ENCODE measurements at places on chromosomes 13 and 19.

GRCh38 chr19:33785795-33786194 lies 10.9 kb upstream of the KCTD15 start:
- DNase-seq: no peak

DNA sequence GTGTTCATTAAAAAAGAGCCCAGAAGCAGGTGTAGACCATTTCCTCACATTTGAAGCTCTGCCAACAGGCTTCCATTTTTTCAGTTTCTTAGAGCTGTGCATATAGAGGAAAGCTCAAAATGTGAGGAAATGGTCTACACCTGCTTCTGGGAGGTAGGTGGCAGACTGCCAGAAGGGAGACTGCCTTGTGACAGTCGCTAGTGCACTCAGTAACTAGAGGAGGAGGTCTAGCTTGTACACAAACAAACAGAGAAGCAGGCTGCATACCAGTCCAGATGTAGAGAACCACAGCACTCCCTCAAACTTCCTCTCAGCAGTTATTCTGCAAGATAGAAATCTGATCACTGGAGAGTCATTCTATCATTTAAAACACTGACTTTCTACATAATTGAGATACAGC lies 800.2 kb downstream of the EFNB2 start:
- DNase-seq: no peak

GRCh38 chr13:106899442-106899841 lies 331.5 kb upstream of the ARGLU1 start:
- no peak for DNase-seq

DNA sequence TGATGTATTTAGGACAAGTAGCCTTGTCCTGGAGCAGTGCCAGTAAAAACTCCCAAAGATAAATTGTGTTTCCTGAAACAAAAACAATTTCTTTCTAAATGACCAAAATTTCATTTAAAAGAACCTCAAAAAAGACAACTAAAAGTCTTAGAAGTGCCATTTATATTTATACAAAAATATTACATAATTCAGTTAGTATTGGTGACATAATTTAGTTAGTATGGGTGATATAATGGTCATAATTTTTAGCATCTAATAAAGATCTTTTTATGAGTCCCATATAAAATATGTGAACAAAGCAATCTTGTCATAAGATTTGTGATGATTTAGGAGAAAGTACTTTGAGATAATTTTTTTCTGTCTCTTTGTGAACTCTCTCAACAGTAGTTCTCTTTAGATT lies 76.0 kb downstream of the ELF1 start:
- no peak for DNase-seq

GRCh38 chr13:95470574-95471366 lies 81.8 kb upstream of the CLDN10 start:
- no peak for DNase-seq

DNA sequence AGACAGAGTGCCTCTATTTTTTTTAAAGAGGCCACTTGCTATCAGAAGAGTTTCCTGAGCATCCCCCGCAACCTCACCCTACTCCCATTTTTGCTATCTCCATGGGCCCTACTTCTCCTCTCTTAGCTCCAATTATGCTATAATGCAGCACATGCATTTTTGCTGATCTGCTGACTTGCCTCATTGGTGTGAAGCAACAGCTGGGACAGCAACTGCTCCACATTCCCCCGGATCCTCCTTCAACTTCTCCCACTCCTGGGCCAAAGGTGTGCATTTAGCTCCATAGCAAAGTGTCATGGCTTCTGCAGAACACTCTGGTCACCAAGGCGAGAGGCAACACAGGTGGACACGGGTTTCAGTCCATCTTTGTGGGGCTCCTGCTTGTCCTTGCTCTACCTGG lies 56.7 kb upstream of the USP29 start:
- no peak for DNase-seq

DNA sequence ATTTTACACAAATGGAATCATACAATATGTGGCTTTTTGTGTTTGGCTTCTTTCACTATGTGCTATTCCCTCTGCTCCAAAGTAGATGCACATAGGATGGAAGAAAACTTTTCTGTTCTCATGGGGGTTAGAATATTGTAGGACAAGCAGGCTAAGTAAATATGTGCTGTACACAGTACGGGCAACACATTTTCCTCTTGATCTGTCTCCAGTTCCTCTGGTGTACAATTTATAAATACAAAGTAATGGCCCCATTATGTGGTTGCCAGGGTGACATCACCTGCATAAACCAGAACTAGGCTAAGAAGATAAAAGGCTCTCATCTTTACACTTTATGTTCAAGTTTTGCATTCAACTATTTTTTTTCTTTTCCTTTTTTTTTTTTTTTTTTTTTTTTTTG lies 41.0 kb upstream of the SOX21 start:
- DNase-seq: no peak

- no peak for DNase-seq
Measured at GRCh38 chr19:2686360-2686759, 16.1 kb downstream of the GNG7 start.

GRCh38 chr13:49371943-49372613 lies 71.8 kb downstream of the CAB39L start:
- DNase-seq: no peak

GRCh38 chr19:36196249-36196648 lies 18.2 kb downstream of the ZNF565 start:
- no peak for DNase-seq

DNA sequence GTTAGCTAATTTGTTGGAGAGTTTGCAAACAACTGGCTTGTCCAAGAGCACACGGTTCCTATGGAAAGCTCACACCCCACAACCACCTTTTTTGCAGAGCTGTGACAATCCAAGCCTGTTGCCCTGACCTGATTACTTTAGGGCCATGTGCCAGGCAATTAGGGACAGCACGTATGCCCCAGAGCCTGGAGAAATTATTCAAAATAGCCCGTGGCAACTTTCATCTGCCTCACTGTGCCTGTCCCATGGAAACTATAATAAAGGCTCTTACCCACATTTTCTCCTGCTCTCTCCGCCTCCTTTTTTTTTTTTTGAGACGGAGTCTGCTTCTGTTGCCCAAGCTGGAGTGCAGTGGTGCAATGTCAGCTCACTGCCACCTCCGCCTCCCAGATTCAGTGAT lies 18.6 kb upstream of the FBN3 start:
- no peak for DNase-seq

DNA sequence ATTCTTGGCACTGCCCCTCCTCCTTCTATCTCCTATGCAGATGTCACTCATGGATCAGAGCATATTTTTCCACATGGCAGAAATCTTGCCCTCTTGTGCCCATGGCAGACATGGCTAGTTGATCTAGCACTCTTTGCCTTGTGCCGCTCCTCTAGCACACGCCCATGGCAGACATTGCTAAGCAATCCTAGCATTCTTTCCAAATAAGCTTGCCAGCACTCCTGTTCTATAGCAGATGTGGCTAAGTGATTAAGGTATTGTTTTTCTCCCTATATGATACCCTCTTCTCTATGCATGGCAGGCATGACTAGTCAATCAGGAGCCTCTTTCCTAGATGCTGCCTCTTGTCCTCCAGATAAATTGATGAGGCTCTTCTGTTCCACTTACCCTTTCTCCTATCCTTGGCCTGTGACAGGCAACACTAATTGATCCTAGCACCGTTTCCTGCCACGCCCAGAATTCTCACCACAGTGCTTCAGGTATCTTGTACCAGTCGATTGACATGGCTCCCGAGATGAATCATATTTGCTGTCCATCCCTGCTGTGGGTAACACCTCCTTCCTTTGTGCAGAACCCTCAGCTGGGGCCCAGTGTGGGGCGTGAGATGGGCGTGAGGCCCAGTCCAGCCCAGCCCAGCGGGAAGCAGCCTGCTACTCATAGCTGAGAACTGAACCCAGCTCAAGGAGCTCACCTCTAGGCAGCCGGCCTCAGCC lies 26.9 kb downstream of the TMED1 start:
- no peak for DNase-seq

DNA sequence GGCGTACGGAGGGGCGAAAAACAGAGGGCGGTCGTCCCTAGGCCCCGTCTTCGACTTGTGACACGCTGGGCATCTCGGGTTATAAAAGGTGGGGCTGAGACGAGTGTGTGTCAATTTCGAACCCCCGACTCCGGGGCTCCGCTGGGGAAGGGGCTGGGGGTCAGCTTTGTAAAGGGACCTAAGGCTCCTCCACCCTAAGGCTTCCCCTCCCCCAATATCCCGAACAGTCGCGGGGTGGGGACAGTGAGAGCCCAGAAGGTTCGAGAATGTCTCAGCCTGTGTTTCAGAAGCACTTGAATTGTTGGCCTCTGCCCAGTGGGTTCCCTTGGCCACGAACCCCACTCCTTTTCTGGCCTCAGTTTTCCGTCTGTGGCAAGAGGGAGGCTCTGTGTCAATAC lies 450 bp downstream of the SELENOW start:
- no peak for DNase-seq

DNA sequence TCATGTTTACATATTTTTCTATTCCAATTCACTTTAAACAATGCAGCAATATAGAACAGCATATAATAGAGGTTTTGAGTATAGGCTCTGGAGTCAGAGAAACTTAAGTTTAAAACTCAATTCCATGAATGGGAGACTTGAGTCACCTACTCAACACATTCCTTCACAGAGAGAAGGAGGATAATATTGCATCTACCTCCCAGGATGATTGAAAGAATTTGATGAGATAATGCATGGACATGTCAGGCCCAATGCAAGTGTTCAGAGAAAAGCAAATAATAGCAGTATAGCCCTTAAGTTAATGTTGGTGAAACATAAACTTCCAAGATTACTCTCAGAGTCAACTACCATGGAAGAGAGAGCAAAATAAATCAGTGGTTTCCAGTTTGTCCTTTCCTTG lies 170.2 kb downstream of the DCLK1 start:
- DNase-seq: no peak

DNA sequence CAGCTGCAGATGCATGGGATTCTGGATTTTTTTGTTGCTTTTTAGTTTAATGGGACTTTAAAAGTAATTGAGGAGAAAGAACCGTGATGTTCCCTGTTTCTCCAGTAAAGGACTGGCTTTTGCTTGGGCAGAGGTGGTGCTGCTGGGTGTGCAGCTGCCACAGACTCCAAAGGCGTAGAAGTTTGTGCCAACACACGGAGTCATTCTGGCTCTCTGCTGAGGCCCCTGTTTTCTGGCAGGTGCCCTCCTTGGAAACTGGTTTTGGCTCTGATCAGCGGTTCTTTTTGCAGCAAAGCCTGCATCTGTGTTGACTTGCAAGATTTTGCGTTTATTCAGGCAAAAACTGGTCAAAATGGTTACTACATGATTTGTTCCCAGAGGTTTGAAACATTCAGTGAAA lies 16.0 kb upstream of the QTRT1 start:
- DNase-seq: no peak

DNA sequence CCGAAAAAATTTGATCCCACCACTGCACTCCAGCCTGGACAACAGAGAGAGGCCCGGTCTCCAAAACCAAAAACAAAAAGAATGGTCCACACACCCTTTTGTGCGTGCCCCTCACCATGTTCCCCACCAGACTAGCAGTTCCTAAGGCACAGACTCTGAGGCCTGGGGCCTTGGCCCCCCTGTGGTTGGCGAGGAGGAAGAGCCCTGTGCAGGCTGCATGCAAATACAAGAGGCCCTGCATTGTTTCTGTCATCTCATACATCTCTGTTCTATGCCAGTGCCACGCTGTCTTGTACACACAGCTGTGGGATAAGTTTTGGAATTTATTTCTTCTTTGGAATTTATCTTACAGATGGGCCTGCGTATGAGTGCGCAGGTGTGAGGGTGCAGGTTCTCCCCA lies 4.7 kb upstream of the YJEFN3 start:
- DNase-seq: no peak

DNA sequence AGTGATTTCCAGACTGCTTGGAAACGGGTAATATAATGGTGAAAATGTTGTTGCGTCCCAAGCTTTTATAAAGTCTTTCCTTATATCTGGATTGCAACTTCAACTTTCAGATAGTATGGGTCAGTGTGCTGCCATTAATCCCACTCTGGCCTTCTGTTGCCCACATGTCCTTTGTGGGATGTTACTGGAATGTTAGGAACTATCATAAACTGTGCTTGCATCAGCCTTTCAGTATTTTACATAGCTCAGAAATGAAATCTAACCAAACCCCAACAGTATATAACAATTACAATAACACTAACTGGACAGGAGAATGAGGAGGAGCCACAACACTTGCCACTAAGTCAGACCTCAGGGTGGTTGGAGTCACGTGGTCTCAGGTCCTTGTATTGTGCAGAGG lies 78.9 kb downstream of the LNX2 start:
- DNase-seq: no peak

DNA sequence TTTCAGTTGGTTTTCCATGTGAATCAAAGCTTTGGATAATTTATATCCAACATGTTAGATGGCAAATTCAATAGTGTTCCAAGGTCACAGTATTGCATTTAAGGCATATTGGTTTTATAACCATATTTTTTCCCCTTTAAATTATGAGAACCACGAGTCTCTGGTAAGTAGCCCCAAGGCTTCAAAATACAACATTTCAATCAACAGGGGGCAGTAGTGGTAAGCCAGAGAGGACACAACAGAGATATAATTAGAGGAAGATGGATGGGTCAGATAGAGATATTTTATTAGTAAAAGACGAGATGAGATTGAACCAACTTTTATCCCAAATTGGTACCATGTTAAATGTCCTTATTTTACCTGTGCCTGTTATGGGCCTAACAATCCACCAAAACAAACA lies 53.1 kb downstream of the KL start:
- no peak for DNase-seq

- no peak for DNase-seq
Measured at GRCh38 chr13:101706651-101707050, 254.2 kb downstream of the ITGBL1 start.

DNA sequence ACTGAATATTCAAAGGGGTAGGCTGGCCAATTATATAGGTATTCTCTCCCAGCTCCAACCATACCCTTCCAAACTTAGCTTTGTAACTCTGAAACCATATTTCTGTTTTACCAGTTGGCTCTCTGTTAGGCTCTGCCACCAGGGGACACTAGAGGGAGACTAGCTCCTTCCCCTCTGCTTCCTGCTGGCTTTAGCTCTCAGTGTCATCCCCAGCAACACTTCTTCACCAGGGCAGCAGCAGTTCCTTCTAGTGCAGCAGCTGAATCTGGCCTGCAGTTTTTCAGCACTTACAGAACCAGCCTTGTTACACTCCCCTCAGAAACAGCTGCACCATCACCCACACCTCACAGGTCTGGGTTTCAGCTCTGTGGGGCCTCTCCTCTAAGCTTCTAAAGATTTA lies 51.0 kb upstream of the DOCK9 start:
- DNase-seq: no peak

GRCh38 chr19:29006057-29006735 lies 206.8 kb downstream of the UQCRFS1 start:
- no peak for DNase-seq

GRCh38 chr19:43820098-43820883 lies 6.8 kb upstream of the ZNF283 start:
- no peak for DNase-seq

GRCh38 chr13:33263976-33264619 lies 21.5 kb downstream of the STARD13 start:
- no peak for DNase-seq

GRCh38 chr19:47512948-47513319 lies 1.9 kb downstream of the NAPA start:
- no peak for DNase-seq

- DNase-seq: no peak
Measured at GRCh38 chr13:71772361-71772760, 94.6 kb downstream of the DACH1 start.
